Activated T-helper 2 cell treated with anti-CD3 and anti-CD28 coated beads, Interferon-gamma antibody, Interleukin-2, Interleukin-4, amounts not matched to agents 10 μg/mL and 5 μg/mL and 100 μg/mL, durations not matched to agents 14 hours and 24 hours and 36 hours (primary cell): ENCODE measurements at places on chromosomes 4 and X. TPM values are rescaled to one million over a fixed set of nuclear protein-coding genes. Genes with fewer than 3 reads are reported as not detected.

- peaks cover 17% of the 10 kb centered on the region for H3K4me1 ChIP-seq
- no peak overlapping the region for H3K27ac ChIP-seq
- peaks cover 23% of the 10 kb centered on the region for H3K36me3 ChIP-seq
- H3K4me3 ChIP-seq = no peak overlapping the region
- H3K27me3 ChIP-seq = no peaks in the 10 kb centered on the region
Observed at GRCh38 chrX:46582325-46582724, 8.8 kb downstream of the CHST7 start.

DNA sequence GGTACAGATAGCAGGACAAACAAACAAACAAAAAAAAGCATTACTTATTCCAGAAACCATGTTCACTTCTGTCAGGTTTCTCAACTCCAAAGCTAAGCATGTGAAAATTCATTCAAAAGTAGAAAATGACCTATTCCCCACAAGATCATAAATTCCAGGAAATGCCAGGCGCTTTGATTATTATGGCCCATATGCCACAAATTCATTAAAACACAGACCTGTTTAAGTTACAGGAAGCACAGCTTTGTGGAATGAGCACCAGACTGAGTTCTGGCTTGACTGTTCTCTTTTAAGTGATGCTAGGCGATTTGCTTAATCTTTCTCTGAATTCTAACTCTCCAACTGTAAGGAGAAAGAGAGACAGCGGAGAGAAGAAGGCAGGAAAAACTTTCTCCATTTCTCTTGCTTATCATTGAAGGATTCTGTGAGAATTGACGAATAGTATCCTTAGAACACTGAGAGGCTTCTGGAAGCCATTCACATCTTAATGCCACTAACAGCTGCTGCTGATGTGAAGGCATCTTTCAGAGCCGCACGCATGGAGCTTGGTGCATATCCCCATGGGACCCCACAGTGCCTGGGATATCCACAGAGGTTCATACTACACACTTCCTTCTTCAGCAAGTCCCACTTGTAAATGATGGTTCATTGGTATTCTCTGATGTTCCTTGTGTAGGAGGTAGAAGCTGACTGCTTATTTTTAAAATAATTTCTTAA, 138.0 kb downstream of the ZNF674 start:
- H3K4me3 ChIP-seq = no peak overlapping the region
- H3K4me1 ChIP-seq = no peaks in the 10 kb centered on the region
- H3K27me3 ChIP-seq = no peaks in the 10 kb centered on the region
- no peak overlapping the region for H3K27ac ChIP-seq
- H3K36me3 ChIP-seq = no peaks in the 10 kb centered on the region
- DNase-seq = no peak

Gene BTC
- not detected in 2 replicates for total RNA-seq

Gene ATP1B4
- total RNA-seq = not detected in 2 replicates

Gene NFKB1
- 199 and 205 TPM in 2 replicates for total RNA-seq

DNA sequence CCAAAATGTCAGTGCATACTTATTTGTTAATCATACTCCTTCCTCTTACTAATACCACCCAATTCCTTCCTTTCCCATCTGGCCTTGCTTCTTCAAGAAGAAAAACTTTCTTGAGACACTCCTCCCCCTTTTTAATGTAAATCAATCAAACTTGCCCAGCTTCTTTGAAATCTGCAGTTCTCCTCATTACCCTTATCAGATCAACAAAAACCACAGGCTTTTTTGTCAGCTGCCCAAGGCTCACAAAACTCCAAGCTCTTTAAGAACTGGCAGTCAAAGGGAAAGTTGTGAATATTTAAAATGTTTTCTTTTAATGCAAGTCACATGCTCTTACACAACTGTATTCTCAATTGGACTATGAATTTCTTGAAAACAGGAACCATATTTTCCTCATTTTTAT, 11.3 kb upstream of the MYOZ2 start:
- no peak overlapping the region for H3K27ac ChIP-seq
- peaks cover 2% of the 10 kb centered on the region for H3K27me3 ChIP-seq
- no peak for DNase-seq

Gene ARX
- total RNA-seq = not detected in 2 replicates

Gene VEGFD
- not detected in 2 replicates for total RNA-seq

Gene RAB33B
- total RNA-seq = 3.8 and 4.5 TPM in 2 replicates

Gene CXCL8
- total RNA-seq = 19.6 and 21.6 TPM in 2 replicates

- H3K4me3 ChIP-seq = no peak overlapping the region
- no peak for DNase-seq
- no peaks in the 10 kb centered on the region for H3K36me3 ChIP-seq
- no peaks in the 10 kb centered on the region for H3K27me3 ChIP-seq
- no peak overlapping the region for H3K27ac ChIP-seq
Observed at GRCh38 chrX:66328950-66329596, 165.0 kb downstream of the HEPH start.

- H3K36me3 ChIP-seq = no peaks in the 10 kb centered on the region
- no peaks in the 10 kb centered on the region for H3K27me3 ChIP-seq
- H3K4me3 ChIP-seq = no peak overlapping the region
- H3K27ac ChIP-seq = no peak overlapping the region
- no peaks in the 10 kb centered on the region for H3K4me1 ChIP-seq
Observed at GRCh38 chr4:37538931-37539330, 147.2 kb downstream of the RELL1 start.

- H3K4me3 ChIP-seq = no peak overlapping the region
- no peaks in the 10 kb centered on the region for H3K36me3 ChIP-seq
- H3K27ac ChIP-seq = no peak overlapping the region
- no peaks in the 10 kb centered on the region for H3K27me3 ChIP-seq
Observed at GRCh38 chrX:480861-481417, 94.2 kb upstream of the PPP2R3B start.

DNA sequence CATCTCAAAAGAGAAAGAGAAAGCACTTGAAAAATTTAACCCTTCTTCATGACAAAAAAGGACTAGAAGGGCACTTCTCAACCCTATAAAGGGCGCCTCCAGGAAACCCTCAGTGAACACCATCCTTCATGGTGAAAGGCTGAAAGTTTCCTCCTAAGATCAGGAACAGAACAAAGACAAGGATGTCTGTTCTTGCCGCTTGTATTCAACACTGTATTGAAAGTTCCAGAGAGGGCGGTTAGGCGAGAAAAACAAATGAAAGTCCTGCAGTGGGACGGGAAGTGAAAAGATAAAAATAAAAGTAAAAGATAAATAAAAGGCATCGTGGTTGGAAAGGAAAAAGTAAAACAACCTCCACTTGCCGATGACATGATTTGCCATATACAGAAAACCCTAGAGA, 50.9 kb downstream of the RNF212 start:
- H3K27ac ChIP-seq = peak overlapping the region; percentile 72
- peak overlapping the region; percentile 24 for H3K4me3 ChIP-seq
- peaks cover 29% of the 10 kb centered on the region for H3K27me3 ChIP-seq
- no peaks in the 10 kb centered on the region for H3K36me3 ChIP-seq

Gene ASB9
- 0.11 and 0.78 TPM in 2 replicates for total RNA-seq

Gene PNMA6A
- total RNA-seq = 0.87 and 1.5 TPM in 2 replicates

Gene GAGE12H
- total RNA-seq = not detected in 2 replicates

Gene XPNPEP2
- total RNA-seq = 0.11 and 0.16 TPM in 2 replicates

Gene KIF4A
- total RNA-seq = 24.4 and 26.5 TPM in 2 replicates

- no peak overlapping the region for H3K4me3 ChIP-seq
- no peaks in the 10 kb centered on the region for H3K36me3 ChIP-seq
- H3K27ac ChIP-seq = no peak overlapping the region
- no peaks in the 10 kb centered on the region for H3K27me3 ChIP-seq
Observed at GRCh38 chr4:15240764-15241163, 187.1 kb upstream of the C1QTNF7 start.

DNA sequence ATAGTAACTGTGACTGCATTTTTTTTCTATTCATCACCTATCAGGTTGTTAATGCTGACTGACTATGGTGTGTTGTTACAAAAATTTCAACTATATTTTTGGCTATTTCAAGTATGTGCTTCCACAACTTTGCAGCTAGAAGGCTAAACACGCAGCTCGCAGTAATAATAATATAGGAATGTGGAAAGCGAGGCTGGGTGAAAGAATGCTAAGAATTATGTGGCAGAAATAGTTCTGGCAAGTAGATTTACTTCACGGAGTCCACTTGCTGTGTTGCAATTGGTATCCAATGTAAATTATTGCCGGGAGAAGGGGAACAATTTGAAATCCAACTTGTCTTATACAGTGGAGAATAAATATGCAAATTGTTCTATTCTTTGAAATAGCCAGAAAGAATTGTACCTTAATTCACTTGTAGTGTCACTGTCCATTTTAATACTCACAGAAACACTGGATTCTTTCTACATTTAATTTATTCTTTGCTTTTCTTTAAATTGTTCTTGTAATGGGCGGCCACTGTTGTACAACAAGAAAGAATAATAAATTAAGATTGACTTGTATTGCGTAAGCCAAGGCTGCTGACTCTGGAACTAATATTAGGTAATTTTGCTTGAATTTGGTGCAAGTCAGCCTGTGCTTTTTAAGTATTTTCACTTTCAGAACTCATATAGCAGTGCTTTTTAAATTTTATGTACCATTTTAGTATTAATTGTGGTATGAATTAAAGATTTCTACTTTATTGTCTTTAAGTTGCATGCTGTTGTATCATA, 154.9 kb downstream of the FRMPD4 start:
- H3K27me3 ChIP-seq = no peaks in the 10 kb centered on the region
- H3K4me1 ChIP-seq = no peaks in the 10 kb centered on the region
- no peaks in the 10 kb centered on the region for H3K36me3 ChIP-seq
- no peak overlapping the region for H3K4me3 ChIP-seq
- no peak overlapping the region for H3K27ac ChIP-seq

Gene REST
- 44.5 and 47.7 TPM in 2 replicates for total RNA-seq

GRCh38 chr4:42352049-42352448, 45.2 kb upstream of the SHISA3 start:
- H3K4me3 ChIP-seq = no peak overlapping the region
- no peak overlapping the region for H3K27ac ChIP-seq
- H3K27me3 ChIP-seq = peaks cover 29% of the 10 kb centered on the region
- H3K36me3 ChIP-seq = no peaks in the 10 kb centered on the region
- H3K4me1 ChIP-seq = peaks cover 3% of the 10 kb centered on the region
- DNase-seq = no peak

Gene UGT2B15
- not detected in 2 replicates for total RNA-seq
